ENCODE measurements at places on chromosomes 1 and 21.

- no peak for DNase-seq
Measured at GRCh38 chr1:192705510-192705909, 69.6 kb downstream of the RGS13 start.

DNA sequence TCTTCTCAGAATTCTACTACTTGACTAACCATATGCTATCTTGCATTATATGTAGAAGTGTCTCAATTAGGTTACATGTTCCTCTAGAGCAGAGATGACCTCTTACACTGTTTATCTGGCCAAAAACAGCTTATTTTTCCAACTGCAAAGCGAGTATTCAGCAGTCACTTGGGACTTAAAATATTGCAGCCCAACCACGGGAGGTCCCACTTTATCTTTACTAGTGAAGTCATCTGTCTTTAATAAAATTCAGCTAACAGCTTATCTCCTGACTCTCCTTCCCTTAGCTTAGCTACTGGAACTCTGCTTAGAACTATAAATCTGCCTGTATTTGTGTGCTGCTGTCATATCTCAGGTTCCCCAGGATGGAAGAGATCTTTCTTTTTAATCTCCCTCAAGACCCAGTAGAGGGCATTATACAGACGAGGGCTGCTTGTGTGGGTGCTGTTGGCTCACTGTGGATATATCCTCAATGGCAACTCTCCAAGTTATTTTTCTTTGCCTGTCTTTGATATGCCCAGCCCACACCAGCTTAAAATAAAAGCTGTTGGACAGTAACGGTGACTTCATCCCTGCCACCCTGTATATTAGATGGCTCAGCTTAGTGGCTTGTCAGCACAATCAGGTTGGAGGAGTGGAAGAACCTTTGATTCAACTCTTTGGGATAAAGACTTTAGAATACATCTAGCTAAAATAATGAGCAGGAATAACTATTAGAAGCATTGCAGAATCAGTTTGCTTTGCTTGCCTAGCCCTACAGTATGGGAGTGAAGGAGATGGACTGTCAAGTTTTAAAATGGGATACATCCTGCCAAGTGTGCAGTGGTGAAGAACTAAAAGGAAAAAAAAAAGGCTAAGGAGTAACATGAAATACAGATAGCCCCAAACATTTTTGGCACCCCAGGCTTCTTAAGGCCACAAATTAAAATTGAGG, 9.6 kb downstream of the ENSA start:
- no peak for DNase-seq

GRCh38 chr1:212221801-212222200, 63.4 kb upstream of the PPP2R5A start:
- DNase-seq = no peak

DNA sequence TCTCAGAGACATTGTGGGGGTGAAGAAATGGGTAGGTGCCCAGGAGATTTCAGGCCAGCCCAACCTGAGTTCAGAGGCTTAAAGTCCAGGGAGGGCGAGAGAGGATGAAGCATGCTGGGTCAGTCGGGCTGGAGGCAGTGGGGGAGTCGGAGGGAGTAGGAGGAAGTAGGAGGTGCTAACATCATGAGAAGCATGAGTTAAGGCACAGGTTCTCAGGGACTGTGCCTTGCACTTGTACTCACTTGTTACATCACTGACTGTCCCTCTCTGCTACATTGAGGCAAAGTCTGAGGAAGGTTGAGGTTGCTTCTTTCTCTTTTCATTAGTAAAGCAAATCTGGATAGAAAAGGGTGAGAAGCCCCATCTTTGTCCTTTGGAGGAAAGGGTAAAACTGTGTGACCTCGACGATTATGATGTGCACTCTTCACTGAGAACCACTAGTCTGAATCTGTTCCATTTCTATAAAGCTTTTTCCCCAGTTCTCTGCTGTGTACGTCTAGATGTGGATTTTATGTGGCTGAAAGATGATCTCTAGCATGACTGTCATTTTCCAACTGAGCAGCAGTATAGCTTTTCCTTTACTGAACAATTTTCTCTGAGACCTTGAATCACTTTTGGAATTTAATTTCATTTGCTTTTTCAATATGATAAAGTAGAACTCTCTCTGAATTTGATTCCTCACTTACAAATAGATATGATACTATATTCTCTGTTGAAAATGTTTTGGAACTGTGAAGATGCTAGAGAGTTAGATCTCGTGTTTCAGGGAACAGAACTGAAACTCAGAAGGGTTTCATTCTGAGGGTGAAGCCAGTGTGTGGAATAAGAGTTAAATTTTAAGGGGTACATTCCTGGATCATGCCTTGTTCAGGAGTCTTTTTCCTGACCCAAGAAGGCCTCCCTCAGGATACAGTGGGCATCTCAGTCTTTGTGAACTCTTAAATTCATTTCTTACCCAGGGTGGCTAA, 94.6 kb downstream of the FGGY start:
- DNase-seq = no peak

DNA sequence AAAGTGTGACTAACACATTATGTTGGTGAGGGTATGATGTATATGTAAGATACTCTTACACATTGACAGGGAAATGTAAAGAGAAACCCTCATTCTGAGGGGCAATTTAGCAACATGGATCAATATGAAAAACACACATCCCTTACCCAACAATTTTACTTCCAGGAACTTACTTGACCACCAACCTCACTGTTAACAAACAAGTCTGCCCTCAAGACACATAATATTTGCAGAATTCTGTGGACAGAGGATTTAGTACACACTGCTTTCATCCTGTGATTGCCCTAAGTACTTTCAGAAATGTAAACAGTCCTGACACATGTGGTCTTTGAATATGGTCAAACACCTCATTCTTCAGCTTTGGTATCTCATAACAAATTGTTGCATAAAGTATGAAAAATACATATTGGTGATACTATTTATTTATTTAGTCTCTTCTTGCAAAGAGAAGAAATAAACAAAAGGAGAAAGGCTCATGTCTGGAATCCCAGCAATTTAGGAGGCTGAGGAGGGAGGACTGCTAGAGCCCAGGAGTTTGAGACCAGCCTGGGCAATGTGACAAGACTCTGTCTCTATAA, 6.9 kb downstream of the USP48 start:
- DNase-seq = no peak

DNA sequence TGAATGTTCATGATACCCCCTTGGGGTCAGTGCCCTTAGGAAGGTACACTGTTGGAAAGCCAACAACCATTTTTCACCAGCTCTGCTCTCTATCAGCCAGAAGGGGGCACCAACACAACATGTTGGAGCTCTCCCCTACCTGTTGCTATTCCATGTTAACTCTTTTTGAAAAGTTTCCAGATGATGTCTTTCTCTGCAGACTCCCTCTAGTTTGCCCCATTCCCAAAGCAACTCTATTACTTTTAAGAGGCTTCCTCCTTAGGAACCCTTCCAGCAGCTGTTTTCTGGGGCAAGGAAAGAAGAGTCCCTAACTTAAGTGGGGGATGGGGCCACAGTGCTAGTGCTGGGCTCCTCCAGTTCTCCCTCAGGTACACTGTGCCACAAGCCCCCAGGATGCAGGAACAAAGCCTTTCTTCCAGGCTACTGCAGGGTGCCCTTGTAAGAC, 22.9 kb upstream of the NDC1 start:
- peak; percentile 15 for DNase-seq

DNA sequence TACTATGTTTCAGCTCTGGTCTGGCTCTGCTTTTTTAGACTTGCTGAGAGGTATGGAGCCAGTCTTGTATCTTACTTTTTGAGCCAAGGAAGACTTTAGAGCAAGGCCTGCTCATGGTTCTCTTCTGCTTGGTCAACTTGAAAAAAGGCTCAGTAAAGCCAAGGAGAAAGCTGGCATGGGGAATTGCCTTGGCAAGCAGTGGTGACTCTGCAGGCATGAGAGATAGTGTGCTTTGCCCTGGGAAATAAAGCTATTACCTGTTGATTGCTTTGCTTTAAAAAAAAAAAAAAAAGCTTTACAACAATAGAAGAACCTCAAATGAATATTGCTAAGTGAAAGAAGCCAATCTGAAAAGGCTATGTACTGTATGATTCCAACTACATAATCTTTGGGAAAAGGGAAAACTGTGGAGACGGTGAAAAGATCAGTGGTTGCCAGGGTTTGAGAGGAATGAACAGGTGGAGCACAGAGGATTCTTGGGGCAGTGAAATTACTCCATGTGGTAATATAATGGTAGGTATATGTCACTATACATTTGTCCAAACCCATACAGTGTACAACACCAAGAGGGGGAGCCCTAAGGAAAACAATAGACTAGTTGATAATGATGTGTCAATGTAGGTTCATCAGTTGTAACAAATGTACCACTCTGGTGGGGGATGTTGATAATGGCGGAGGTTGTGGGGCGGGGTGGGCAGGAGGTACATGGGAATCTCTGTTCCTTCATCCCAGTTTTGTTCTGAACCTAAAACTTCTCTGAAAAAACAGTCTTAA, 87.6 kb downstream of the HMCN1 start:
- no peak for DNase-seq

DNA sequence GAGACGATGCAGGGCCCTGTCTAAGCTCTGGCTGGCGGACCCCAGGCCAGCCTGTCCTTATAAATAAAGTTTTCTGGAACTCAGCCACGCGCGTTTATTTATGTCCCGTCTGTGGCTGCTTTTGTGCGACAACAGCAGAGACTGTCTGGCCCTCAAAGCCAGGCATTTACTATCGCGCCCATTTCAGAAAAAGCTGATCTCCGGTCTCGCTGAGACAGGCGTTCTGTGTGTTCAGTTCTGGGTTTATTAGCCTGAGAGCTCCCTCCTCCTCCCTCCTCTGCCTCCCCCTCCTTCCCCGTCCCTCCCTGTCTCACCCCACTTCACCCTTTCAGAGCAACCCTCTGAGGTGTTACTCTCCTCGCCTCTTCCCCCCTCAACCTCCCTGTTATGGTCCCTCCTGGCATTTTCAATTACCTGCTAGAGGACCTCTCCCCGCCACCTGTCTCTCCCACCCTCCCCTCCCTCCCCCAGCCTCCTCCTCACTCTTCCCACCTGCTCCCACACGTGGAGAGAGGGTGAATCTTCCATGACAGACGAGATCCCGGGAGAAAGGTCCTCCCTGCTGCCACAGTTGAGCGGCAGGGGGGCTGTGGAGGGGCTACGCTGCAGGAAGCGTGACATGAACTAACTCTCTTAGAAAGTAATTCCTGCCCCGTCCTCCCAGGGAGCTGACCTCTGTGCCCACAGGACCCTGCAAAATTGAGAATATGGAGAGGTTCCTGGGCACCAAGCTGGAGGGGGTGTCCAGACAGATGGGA, 59.9 kb downstream of the SPSB1 start:
- DNase-seq = no peak

DNA sequence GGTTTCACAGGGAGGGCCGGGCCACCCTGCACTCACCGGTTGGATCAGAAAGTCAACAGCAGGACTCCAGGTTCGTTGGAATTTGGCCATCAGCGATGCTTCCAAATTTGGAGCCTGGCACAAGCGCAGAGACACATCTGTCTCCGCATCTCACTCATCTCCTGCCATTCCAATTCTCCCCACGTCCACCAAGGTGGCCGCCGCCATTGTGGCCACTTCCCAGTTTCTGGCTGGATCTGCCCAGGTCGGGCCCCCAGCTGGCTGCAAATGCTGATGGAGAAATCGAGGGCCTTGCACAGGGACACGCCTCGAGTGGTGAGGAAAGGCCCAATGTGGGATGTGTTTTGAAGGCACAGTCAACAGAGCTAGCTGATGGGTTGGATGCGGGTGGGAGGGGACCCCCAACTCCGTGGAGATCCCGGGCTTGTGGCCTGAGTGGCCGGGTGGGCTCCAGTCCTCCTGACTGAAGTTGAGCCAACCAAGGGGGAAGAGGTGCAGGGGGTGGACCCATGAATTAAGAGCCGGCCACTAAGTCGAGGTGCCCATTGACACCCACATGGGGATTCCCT, 102.7 kb downstream of the CRYAA start:
- DNase-seq = no peak

- no peak for DNase-seq
Measured at GRCh38 chr1:63882048-63882704, 108.4 kb downstream of the ROR1 start.

GRCh38 chr1:164921493-164921892, 362.5 kb downstream of the PBX1 start:
- no peak for DNase-seq

DNA sequence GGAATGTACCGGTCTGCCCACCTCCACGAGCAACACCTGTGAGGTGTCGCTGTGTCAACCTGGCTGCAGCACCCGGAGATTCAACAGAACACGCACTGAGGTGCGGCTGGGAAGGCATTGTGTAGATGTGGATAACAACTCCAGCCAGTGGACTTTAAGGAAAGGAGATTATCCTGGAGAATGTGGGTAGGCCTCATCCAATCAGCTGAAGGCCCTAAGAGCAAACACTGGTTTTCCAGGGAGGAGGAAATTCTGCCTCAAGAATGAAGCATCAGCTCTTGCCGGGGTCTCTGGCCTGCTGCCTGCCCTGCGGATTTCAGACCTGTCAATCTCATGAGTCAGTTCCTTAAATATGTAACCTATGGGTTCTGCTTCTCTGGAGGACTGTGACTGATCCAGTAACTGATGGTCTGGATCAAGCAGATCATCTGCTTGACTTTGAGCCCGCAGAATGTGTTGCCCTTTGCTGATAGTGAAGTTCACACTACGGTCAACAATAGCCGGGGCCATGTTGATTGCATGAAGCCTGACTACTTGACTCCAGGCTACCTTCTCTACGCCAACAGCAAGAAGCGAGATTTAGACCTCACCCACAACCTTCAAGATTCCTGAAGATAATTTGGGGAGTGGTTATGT, 15.9 kb upstream of the PRDM15 start:
- no peak for DNase-seq

GRCh38 chr1:55363268-55363667, 148.1 kb upstream of the USP24 start:
- no peak for DNase-seq

DNA sequence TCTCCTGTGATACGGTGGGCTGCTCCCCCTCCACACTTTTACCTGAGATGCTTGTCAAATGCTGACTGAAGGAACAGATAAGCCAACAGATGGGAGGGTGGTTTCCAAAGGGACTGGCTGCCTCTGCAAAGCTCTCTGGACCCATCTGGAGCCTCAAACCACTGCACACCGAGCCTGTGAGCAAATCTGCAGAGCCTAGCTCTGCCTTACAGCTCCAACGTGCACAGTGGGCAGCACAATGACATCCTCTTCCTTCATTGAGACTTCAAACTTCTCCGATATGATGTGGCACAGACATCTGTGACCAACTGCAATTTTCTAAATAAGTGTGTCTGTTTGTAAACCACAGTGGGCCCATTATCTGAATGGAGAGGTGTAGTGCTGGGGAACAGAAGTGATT, 26.2 kb upstream of the KNCN start:
- no peak for DNase-seq

DNA sequence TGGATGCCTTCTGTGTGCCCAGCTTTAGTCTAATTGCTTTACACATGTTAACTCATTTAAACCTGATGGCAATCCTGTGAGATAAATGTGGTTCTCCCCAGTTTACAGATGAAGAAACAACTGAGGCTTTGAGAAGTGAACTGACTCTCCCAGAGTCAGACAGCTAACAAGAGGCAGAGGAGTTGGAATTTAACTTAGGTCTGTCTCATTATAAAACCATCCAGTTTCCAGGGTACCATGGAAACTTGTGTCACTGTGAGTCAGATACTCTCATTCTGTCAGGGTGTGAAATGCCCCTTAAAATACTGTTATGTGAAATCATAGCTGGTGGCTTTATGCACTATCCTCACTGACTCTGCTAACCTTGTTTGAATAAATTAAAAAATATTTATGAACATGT, 206.6 kb downstream of the PBX1 start:
- no peak for DNase-seq

GRCh38 chr1:209045331-209046057, 538.0 kb upstream of the CAMK1G start:
- DNase-seq = no peak

- DNase-seq = no peak
Measured at GRCh38 chr1:93592551-93592949, 89.1 kb downstream of the BCAR3 start.
